ENCODE measurements at places on chromosomes 5 and 9.

DNA sequence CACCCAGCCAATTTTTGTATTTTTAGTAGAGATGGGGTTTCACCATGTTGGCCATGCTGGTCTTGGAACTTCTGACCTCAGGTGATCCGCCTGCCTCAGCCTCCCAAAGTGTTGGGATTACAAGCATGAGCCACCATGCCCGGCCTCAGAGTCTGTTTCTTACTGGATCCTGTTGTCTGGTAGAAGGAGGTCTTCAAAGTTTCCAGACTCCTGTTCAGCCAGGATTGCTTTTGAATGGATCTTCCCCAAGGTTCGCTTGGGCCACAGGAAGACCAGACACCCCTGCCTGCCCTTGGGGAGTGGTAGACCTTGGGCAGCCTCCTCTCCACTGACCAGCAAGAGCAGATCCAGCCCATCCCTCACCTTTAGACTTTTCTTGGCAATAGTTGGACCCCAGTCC lies 7.6 kb upstream of the LCN2 start:
- H3K4me3 ChIP-seq = no peak overlapping the region
- no peaks in the 10 kb centered on the region for H3K4me1 ChIP-seq

GRCh38 chr9:104078596-104078995 lies 15.5 kb upstream of the SMC2 start:
- H3K27me3 ChIP-seq = no peaks in the 10 kb centered on the region
- no peak overlapping the region for H3K4me3 ChIP-seq
- DNase-seq = no peak
- no peak overlapping the region for H3K27ac ChIP-seq
- H3K4me1 ChIP-seq = no peaks in the 10 kb centered on the region

DNA sequence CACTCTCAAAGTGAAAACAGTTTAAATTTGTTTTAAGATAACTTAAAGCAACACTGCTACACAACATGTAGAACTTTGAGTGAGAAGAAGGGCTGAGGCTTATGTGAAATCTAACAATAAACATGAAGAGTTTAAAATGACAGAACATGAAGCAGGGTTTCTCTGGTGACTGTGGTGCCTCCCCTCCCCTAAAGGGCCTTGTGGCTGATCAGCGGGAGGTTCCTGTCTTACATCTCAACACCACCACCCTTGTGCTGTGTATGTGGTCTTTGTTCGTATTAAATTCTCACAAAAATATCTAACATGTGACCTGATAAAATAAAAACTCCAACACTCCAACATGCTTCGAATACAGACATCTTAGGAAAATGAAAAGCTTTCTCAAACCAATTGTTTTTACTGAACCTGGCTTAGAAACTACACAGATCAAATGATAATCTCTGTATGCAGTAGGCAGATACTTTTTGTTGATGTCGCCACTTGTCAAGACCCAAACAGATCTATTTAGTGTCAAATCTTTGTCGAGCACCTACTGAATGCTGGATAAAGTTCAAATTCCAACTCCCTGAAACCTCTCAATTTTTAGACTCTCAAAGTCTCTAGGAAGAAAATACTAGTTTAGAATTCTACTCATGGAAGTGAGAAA lies 9.9 kb upstream of the IQGAP2 start:
- H3K4me3 ChIP-seq = no peak overlapping the region
- H3K27ac ChIP-seq = no peak overlapping the region
- H3K27me3 ChIP-seq = no peaks in the 10 kb centered on the region
- H3K36me3 ChIP-seq = no peaks in the 10 kb centered on the region
- no peak for DNase-seq

- peaks cover 25% of the 10 kb centered on the region for H3K27me3 ChIP-seq
- H3K36me3 ChIP-seq = no peaks in the 10 kb centered on the region
- no peak for DNase-seq
- no peak overlapping the region for H3K4me3 ChIP-seq
- H3K4me1 ChIP-seq = no peaks in the 10 kb centered on the region
- H3K27ac ChIP-seq = no peak overlapping the region
These were observed 10.3 kb downstream of the FOXE1 start for GRCh38 chr9:97863314-97863713.

DNA sequence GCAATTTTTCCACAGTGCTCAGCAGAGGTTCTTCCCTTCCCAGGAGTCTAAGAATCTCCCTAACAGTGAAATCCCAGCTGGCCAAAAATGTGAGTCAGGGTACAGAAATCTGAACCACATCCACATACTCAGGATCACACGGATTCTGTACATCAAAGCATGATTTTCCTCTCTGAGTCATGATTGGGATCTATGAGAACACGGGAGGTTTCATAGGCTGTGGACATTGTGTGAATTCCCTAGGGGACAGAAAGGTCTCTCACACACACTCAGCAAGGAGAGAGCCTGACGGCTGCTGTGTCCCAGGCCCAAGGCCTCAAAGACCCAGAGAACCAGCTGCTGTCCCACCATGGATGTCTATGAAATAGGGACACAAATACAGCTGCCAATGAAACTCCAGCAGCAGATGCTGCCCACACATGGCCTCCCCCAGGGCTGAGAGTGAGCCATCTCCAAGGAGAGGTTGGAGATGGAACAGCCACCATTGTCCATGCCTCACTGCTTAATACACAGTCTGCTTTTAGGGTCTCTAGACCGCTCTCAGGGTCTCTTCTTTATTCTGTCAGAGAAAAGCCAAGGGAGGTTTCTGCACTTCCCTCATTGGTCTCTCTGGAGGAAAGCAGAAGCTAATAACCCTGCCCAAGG lies 102.7 kb downstream of the ADAMTS12 start:
- H3K4me1 ChIP-seq = no peaks in the 10 kb centered on the region
- H3K36me3 ChIP-seq = no peaks in the 10 kb centered on the region
- no peaks in the 10 kb centered on the region for H3K27me3 ChIP-seq
- no peak for DNase-seq
- no peak overlapping the region for H3K4me3 ChIP-seq

GRCh38 chr5:61654876-61655275 lies 322.8 kb downstream of the ZSWIM6 start:
- DNase-seq = no peak
- no peak overlapping the region for H3K27ac ChIP-seq
- H3K4me3 ChIP-seq = no peak overlapping the region
- H3K27me3 ChIP-seq = no peaks in the 10 kb centered on the region

DNA sequence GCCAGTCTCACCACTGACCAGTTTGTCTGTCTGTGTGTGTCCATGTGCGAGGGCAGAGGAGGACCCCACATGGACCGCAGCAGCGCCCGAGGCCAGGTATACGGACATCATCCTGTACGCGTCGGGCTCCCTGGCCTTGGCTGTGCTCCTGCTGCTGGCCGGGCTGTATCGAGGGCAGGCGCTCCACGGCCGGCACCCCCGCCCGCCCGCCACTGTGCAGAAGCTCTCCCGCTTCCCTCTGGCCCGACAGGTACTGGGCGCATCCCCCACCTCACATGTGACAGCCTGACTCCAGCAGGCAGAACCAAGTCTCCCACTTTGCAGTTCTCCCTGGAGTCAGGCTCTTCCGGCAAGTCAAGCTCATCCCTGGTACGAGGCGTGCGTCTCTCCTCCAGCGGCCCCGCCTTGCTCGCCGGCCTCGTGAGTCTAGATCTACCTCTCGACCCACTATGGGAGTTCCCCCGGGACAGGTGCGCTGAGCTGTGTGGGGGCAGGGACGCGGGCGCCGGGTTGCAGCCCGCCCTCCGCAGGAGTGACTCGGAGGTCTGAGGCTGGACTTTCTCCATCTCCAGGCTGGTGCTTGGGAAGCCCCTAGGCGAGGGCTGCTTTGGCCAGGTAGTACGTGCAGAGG lies 6.5 kb downstream of the FGFR4 start:
- H3K27ac ChIP-seq = no peak overlapping the region

DNA sequence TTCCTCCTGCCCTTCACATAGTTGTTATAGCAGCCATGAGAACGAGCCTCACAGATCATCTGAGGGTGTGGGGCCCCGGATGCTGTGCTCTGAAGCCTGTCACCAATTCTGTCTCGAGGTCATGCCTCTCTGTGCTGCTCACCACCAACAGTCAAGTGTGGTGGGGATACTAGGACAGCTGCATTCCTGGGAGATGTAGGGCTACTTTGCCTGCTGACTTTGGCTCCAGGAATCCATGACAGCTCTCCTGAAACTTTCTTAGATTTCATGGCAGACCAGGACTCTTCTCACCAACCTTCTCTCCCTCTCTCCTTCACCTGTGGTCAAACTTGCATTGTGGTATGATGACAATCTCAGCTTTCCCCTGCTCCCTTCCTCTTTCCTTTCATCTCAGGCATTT lies 395.9 kb downstream of the PSAT1 start:
- no peak overlapping the region for H3K4me3 ChIP-seq
- H3K36me3 ChIP-seq = no peaks in the 10 kb centered on the region
- H3K27me3 ChIP-seq = no peaks in the 10 kb centered on the region
- DNase-seq = no peak
- no peaks in the 10 kb centered on the region for H3K4me1 ChIP-seq
- no peak overlapping the region for H3K27ac ChIP-seq

- no peak overlapping the region for H3K4me3 ChIP-seq
- H3K36me3 ChIP-seq = no peaks in the 10 kb centered on the region
- no peak overlapping the region for H3K27ac ChIP-seq
- peaks cover 50% of the 10 kb centered on the region for H3K4me1 ChIP-seq
- no peaks in the 10 kb centered on the region for H3K27me3 ChIP-seq
- no peak for DNase-seq
These were observed 37.1 kb downstream of the VAV2 start for GRCh38 chr9:133954862-133955529.

DNA sequence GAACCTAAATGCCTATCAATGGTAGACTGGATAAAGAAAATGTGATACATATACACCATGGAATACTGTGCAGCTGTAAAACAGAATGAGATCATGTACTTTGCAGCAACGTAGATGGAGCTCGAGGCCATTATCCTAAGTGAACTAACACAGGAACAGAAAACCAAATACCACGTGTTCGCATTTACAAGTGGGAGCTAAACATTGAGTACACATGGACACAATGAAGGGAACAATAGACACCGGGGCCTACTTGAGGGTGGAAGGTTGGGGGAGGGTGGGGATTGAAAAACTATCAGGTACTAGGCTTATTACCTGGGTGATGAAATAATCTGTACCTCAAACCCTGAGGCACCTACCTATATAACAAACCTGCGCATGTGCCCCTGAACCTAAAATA lies 22.4 kb upstream of the DEPDC1B start:
- DNase-seq = no peak
- no peak overlapping the region for H3K4me3 ChIP-seq
- H3K4me1 ChIP-seq = no peaks in the 10 kb centered on the region
- no peak overlapping the region for H3K27ac ChIP-seq

DNA sequence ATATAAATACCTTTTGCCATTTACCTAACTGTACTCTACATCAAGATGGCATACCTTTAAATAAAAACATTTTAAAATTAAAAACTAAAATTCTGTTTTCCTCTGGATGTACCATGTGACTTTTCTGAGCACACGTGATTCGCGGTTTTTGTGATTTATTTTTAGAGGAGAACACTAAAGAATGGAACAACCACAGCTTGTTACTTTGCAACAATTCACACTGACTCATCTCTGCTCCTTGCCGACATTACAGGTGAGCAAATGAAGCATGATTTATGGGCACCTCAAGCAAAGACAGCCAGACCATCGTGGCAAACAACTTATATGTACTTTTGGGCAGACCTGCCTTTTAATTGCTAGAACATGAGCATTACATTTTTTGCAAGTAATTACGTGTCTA lies 61.3 kb downstream of the GDA start:
- H3K4me3 ChIP-seq = no peak overlapping the region
- no peaks in the 10 kb centered on the region for H3K27me3 ChIP-seq
- no peak for DNase-seq
- peaks cover 3% of the 10 kb centered on the region for H3K36me3 ChIP-seq

GRCh38 chr5:124352312-124352711 lies 394.1 kb downstream of the ZNF608 start:
- no peaks in the 10 kb centered on the region for H3K27me3 ChIP-seq
- DNase-seq = no peak
- no peak overlapping the region for H3K27ac ChIP-seq
- H3K4me1 ChIP-seq = no peaks in the 10 kb centered on the region
- no peaks in the 10 kb centered on the region for H3K36me3 ChIP-seq
- no peak overlapping the region for H3K4me3 ChIP-seq

GRCh38 chr9:17669206-17669605 lies 90.3 kb downstream of the SH3GL2 start:
- H3K27ac ChIP-seq = no peak overlapping the region
- no peaks in the 10 kb centered on the region for H3K4me1 ChIP-seq
- H3K36me3 ChIP-seq = no peaks in the 10 kb centered on the region
- no peak overlapping the region for H3K4me3 ChIP-seq
- H3K27me3 ChIP-seq = no peaks in the 10 kb centered on the region

DNA sequence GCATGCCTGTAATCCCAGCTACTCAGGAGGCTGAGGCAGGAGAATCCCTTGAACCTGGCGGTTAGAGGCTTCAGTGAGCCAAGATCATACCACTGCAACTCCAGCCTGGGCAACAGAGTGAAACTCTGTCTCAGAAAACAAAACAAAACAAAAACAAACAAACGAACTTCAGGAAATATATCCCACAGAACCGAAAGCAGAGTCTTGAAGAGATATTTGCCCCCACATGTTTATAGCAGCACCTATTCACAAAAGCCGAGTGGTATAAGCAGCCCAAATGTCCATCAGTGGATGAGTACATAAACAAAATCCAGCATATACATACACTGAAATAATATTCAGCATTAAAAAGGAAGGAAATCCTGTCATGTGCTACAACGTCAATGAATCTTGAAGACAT lies 57.6 kb upstream of the GRIN3A start:
- H3K4me1 ChIP-seq = no peaks in the 10 kb centered on the region
- H3K27ac ChIP-seq = no peak overlapping the region
- no peak for DNase-seq
- H3K36me3 ChIP-seq = no peaks in the 10 kb centered on the region

DNA sequence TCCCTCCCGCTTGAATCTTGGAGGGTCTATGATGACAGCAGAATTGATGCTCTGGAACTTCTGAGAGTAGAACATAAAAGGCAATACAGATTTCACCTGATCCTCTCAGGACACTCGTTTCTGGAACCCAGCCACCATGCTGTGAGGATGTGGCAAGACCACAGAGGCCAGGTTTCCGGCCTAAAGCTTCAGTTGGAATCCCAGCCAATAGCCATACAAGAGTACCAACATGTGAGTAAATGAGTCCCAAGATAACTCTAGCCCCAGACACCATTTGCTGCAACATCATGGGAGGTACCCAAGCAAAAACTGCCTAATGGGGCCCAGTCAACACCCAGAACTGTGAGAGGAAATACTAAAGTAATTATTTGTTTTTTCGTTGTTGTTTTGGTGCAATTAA lies 65.7 kb upstream of the MARCHF11 start:
- DNase-seq = no peak
- no peaks in the 10 kb centered on the region for H3K27me3 ChIP-seq
- no peak overlapping the region for H3K4me3 ChIP-seq
- no peaks in the 10 kb centered on the region for H3K36me3 ChIP-seq
- no peaks in the 10 kb centered on the region for H3K4me1 ChIP-seq
- H3K27ac ChIP-seq = no peak overlapping the region

GRCh38 chr5:38556088-38556598 lies 303 bp downstream of the LIFR start:
- H3K36me3 ChIP-seq = no peaks in the 10 kb centered on the region
- peaks cover 8% of the 10 kb centered on the region for H3K4me1 ChIP-seq
- peak overlapping the region; percentile 87 for H3K27ac ChIP-seq
- peak overlapping the region; percentile 90 for H3K4me3 ChIP-seq
- DNase-seq = no peak

GRCh38 chr9:88968799-88969198 lies 22.5 kb upstream of the S1PR3 start:
- no peaks in the 10 kb centered on the region for H3K4me1 ChIP-seq
- H3K4me3 ChIP-seq = no peak overlapping the region
- no peaks in the 10 kb centered on the region for H3K36me3 ChIP-seq

Data from kidney (tissue), 22 donors.